ENCODE measurements at places on chromosomes 1 and 21. TPM values are rescaled to one million over a fixed set of nuclear protein-coding genes. Genes with fewer than 3 reads are reported as not detected.

GRCh38 chr1:63984930-63985290 is 211.1 kb downstream of the ROR1 start:
- no peak for DNase-seq

The PDC gene
- not detected for total RNA-seq

DNA sequence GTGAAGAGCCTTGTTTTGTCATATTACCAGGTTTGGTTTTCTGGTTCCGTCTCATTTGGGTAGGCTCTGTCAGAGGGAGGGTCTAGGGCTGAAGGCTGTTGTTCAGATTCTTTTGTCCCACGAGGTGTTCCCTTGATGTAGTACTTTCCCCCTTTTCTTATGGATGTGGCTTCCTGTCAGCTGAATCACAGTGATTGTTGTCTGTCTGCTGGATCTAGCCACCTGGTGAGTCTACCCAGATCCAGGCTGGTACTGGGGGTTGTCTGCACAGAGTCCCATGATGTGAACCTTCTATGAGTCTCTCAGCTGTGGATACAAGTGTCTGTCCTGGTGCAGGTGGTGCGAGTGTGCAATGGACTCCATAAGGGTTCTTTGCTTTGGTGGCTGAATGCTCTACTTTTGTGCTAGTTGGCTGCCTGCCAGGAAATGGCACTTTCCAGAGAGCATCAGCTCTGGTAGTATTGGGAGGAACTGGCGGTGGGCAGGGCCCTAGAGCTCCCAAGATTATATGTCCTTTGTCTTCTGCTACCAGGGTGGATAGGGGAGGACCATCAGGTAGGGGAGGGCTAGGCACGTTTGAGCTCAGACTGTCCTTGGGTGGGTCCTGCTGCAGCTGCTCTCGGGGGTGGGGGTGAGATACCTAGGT is 246.0 kb downstream of the RYR2 start:
- DNase-seq = no peak

DNA sequence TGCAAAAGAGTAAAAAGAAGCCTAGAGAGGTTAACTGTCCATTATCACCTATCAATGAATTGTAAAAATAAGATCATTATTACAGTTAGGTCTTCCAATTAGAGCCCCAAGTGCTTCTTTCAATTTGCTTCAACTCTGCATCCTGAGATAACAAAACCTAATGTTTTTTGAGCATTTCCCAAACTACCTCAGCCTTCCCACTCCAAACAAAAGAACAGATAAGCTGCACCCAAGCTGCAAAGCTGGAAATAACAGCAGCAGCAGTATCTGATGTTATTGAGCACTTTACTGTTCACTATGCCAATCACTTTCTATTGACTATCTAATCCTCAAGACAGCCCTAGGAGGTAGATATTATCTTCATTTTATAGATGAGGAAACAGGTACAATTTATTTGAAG is 97.1 kb upstream of the SLFNL1 start:
- no peak for DNase-seq

DNA sequence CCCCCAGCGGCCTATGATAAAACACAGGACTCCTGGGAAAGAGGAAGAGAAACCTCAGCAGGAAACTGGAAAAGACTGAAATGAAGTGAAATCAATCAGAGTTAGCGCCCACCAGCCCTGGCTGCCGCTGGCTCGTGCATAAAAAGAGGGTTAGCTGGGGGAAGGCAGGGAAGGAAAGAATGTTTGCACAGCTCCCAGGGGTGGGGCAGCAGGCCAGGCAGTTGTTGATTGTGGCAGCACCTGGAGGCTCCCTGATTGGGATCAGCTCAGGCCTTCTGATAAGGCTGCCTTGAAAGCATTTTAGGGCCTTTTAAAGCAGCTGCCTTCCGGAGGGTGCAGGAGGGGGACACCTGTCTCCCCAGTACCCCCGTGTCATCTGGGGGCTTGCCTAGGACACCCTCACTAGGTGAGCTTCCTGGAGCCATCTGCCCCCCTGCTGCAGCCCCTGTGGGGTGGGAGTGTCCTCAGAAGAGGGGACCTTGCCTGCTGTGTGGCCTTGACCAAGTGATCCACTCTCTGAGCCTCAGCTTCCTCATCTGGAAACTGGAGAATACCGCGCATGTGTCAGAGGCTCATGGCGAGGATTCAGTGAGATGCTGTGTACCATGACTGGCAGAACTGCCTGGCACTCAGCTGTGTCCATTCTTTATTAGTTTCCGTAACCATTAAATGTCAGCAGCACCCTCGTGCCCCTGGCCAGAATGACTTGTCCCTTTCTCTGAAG is 6.6 kb downstream of the EPHB2 start:
- DNase-seq = no peak

The KRTAP21-2 gene
- total RNA-seq = not detected

- no peak for DNase-seq
Measured at GRCh38 chr21:38308532-38309119, 51.8 kb downstream of the KCNJ15 start.

The SHC1 gene
- 216 TPM for total RNA-seq

GRCh38 chr21:38878379-38879179 is 72.8 kb downstream of the ETS2 start:
- DNase-seq = no peak

- DNase-seq = peak; percentile 70
Measured at GRCh38 chr21:41168391-41169257, 664 bp downstream of the BACE2 start.

DNA sequence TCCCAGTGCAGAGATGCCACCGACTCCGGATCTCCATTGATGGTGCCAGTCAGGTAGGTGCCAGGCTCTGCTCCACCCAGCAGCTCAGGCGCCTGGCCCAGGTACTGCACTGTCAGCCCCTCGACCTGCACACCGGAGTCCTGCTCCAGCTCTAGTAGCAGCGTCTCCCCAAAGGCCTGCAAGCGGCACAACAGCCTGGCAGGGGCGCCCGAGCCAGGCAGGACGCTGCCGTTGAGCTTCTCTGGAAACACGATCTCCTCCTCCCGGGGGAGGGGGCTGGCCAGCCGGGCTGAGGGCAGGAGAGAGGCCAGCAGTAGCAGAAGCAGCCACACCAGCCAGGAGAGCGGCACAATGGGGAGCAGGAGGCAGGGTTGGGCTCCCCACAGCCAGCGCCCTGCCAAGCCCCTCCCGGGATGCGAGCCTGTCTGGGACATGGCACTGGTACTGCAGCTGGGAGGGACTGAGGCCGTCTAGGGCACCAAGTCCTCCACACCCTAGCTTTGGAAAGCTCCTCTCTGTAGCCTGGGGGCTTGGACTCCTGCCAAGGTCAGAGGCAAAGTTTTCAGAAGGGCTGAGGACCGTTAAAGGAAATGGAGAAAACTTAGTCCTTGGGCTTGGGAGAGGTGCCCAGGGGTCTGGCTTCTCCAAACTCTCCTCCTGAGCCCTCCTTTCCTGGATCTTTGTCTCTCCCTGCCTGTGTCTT is 509 bp downstream of the ADAMTS4 start:
- DNase-seq = no peak

DNA sequence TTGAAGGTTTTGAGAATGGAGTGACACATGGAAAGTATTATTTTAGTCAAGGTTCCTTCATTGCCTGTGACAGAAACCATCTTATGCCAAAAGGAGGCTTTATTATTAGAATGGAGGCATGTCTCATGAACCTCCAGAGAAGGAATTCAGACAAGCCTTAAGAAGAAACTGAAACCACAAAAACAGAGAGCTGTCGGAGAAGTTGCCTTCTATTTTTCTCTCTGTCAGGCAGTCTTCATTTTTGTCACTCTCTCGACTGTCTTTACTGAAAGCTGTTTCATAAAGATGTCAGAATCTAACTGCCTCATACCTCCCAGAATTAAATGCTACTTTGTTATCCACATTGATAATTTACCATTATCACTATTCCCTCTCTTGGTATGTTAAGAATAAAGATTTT is 434.7 kb upstream of the ADGRL4 start:
- no peak for DNase-seq

DNA sequence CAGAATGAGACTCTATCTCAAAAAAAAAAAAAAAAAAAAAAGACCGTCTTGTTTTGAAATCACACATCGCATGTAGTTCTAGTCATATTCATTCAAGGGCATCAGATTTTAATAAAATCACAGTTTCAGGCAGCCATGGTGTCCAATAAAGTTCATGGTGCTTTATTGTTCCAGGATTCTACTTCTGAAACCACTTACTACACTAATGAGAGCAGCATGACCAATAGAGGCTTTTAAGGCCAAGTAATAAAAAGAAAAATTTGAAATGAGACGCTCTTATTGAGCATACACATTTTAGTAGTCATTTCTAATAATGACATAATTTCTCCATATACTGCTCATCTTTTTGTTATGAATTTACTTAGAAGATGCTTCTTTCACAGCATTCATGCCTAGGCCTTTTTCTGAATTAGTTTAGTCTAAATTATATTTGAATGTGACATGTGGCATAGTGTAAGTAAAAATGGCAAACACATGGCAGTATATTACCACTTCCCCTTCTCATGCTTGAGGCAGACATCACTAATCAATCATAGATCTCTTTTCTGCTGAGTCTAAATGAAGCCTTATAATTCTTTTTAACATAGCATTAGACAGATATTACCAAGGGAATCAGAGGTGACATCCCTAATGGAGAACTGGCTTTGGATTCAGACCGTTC is 18.5 kb downstream of the NTMT2 start:
- DNase-seq = no peak

- no peak for DNase-seq
Measured at GRCh38 chr1:39255222-39255621, 50.7 kb downstream of the MACF1 start.

The ADGRL2 gene
- 41.9 TPM for total RNA-seq

DNA sequence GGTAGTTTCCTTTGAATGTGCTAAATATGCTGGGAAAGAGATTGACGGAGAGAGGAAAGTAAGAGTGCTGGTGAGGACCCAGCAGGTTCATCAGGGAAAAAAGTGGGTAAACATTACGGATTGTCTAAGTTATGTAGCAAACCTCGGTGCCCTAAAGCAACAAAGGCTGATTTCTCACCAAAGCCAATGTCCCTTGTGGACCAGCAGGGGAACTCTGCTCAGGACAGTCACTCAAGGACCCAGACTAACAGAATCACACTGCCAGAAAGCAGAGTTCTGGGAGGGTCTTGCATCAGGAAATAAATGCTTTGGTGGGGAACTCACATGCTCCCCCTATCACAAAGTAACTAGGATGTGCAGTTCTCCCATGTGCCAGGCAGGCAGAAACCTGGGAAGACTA is 1.7 kb upstream of the IKBKE start:
- no peak for DNase-seq

The LAMC2 gene
- total RNA-seq = 14.5 TPM

The OR2W3 gene
- total RNA-seq = not detected

GRCh38 chr1:53060579-53060978 is 1.4 kb upstream of the PODN start:
- DNase-seq = no peak

DNA sequence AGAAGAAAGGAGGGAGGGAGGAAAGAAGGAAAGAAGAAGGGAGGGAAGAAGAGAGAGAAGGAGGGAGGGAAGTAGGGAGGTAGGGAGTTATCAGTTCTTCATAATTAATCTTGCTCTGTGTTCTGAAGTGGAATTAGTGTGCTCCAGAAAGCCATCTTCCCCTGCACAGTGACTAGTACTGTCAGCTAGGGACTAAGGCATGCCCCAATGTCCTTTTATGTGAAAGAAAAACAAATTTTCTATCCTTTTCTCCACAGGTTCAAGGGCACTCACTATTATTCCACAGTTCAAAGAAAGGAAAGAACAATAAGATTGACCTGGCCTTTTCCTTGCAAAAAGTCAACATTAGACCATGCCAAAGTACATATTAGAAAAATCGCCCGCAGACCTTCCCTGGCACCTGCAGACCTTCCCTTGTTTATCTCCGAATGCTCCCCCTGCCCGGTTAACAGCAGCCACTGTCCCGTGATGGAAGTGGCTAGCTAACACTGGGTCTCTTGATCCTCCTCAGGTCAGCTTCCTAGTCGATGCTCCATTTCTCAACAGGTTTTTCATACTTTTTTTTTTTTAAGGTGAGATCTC is 107.2 kb upstream of the EDEM3 start:
- DNase-seq = no peak

The KRTAP19-1 gene
- not detected for total RNA-seq

- DNase-seq = no peak
Measured at GRCh38 chr1:234889643-234890042, 239.0 kb downstream of the TOMM20 start.

DNA sequence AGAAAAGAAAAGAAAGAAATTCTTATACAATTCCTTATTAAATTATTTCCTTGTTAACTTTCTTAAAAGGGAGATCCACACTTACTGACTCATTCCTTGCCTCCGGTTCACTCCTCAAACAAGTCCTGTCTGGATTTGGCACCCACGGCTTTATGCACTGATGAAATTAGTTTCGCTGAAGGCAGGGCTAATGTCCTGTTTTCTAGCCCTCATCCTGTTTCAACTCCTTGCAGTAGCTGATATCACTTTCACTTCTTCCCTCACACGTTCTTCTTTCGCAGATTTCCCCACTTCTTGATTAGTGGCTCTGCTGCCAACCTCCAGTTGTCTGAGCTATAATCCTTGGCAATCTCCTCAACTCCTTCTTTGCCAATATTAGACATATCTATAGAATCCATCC is 215.2 kb downstream of the URB2 start:
- no peak for DNase-seq

- DNase-seq = no peak
Measured at GRCh38 chr1:59081795-59082194, 215.1 kb upstream of the FGGY start.

- no peak for DNase-seq
Measured at GRCh38 chr1:115459161-115459560, 121.1 kb upstream of the NGF start.

- no peak for DNase-seq
Measured at GRCh38 chr21:36079010-36079649, 9.3 kb downstream of the CBR1 start.

DNA sequence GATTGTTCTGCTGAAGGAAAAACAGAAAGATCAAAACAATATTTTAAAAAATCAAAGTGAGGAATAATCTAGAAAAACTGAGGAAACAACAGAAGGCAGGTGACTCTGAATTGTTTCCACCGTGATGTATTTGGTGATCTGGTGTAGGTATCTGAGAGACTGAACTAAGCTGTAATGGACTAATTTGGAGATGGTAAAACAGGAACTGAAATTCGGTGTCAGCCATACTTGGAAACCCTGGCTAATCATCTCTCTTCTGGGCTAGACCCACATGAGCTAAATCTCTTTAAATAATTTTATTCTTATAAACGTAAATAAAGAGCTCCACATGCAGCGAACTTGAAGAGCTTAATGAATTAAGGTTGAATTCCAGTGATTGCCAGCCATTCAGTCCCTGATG is 1226.1 kb downstream of the NCAM2 start:
- DNase-seq = no peak

- no peak for DNase-seq
Measured at GRCh38 chr1:28900562-28900961, 13.8 kb upstream of the EPB41 start.

DNA sequence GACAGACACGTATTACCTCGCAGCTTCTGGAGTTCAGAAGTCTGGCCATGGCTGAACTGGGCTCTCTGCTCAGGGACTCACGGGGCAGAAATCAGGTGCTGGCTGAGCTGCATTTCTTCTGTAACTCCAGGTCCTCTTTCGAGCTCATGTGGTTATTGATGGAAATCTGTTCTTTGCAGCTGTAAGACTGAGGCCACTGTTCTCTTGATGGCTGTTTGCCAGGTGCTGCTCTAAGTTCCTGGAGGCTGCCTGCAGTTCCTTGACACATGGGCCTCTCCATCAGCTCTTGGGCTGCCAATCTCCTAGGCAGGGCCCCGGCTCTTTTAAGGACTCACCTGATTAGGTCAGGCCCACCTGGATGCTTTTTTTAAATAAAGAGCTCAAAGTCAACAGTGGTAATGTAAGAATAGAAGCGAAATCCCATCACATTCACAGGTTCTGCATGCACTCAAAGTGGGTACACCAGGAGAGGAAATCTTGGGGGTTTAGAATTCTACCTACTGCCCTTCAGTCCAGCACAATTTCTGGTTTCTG is 139.1 kb downstream of the KAZN start:
- no peak for DNase-seq

GRCh38 chr1:229225331-229225782 is 45.6 kb upstream of the RAB4A start:
- DNase-seq = peak; percentile 84
